Heart left ventricle (tissue), 16 donors: ENCODE measurements at places on chromosomes 12 and 14.

- peak; percentile 82 for DNase-seq
Observed at GRCh38 chr14:74941676-74942097, 13.7 kb downstream of the PGF start.

- DNase-seq: no peak
Observed at GRCh38 chr12:104164634-104165033, 26.6 kb upstream of the NFYB start.

GRCh38 chr14:94100847-94101246, 9.7 kb upstream of the IFI27 start:
- no peak for DNase-seq

DNA sequence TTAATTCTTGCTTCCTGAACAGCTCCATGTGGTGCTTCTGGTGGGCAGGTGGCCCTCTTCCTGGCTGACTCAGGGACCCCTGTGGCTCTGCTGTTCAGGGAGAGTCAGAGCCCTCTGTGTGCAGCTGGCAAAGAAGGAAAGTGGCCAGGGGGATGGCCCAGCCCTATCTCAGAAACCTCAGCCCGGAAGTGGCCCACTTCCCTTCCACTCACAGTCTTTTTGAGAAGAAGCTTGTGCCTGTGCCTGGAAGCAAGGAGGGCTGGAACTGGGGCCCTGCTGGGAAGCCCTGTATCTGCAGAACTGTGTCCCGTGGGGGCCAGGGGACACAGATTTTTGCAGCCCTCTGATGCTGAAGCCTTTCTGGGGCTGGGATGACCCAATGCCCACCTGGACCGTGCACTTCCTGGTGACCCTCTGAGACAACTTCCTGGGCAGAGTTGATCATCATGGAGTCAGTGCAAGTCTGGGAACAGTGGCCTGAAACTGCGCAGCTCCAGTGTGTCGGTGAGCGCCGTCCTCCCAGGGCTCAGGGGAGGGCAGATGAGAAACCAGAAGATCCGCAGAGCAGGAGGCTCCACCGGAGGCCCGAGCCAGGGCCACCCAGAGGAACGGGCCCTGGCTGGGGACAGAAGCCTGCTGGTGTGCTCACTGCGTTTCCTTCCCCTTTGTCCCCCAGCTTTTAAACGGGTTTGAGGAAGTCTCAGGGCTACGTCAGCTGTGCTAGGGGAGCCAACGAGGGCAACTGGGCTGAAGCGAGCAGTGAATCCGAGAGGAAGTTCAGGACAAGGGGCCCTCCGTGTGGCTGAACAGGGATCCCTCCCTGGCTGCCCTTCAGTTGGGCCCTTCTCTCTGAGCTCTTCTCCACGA, 217.4 kb upstream of the RTL1 start:
- DNase-seq: peak; percentile 40

DNA sequence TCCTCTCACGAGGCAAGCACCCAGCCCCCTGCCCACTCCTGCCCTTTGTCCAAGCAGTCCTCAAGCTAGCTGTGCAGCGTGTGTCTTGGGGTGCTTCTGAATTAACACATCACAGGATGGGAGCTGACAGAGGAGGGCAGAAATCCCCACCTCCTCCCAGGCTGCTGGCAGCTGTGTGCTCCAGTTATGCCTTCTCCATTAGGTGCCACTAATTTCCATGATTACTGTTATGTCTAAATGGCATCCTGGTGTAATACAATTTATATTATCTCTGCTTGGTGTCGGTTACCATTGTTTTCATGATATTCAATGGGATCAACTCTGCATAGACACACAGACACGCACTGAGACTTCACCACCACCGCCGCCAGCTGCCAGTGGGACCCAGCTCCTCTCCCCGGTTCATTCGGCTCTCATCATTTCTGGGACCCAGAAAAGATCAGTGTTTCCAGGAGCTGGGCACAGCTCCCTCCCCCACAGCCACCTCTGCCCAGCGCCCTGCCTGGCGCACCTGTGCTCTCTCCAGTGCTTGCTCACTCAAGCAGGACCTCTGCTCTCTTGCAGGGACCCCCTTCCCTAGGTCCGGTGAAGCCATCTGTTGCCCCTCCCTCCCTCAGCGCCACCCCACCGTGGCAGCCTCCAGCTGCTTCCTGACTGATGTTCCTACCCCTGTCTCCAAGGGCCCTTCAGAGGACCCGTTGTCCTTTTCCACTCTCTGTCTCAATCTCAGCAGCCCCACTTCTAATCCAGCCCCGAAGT, 167.5 kb upstream of the FKBP4 start:
- DNase-seq: no peak

GRCh38 chr14:89166633-89167032, 250.4 kb downstream of the FOXN3 start:
- no peak for DNase-seq

- DNase-seq: no peak
Observed at GRCh38 chr14:22220427-22220826, 368.6 kb downstream of the DAD1 start.

GRCh38 chr14:80215081-80215480, 3.8 kb upstream of the DIO2 start:
- DNase-seq: no peak

GRCh38 chr12:9106067-9106466, 9.7 kb downstream of the A2M start:
- DNase-seq: no peak
